ENCODE measurements at places on chromosomes 16 and 17.

DNA sequence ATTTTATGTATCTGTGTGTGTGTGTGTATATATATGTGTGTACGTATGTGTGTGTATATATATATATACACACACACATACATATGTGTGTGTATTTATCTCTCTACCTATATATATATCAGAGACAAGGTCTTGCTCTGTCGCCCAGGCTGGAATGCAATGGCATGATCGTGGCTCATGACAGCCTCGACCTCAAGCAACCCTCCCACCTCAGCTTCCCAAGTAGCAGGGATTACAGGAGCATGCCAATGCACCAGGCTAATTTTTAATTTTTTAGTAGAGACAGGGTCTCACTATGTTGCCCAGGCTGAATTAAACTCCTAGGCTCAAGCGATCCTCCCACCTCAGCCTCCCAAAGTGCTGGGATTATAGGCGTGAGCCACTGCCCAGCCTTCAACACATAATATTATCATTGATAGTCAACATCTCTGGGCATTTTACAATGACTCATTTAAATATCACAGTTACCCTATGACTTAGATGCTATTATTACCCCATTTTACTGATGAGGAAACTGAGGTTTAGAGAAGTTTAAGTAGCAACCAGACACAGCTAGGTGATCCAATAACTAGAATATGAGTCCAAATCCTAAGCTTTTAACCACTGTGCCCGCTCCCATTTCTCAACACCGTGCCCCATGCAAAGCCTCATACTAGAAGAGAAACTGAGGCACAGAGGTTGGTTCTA is 24.3 kb downstream of the G6PC3 start:
- no peak for DNase-seq

DNA sequence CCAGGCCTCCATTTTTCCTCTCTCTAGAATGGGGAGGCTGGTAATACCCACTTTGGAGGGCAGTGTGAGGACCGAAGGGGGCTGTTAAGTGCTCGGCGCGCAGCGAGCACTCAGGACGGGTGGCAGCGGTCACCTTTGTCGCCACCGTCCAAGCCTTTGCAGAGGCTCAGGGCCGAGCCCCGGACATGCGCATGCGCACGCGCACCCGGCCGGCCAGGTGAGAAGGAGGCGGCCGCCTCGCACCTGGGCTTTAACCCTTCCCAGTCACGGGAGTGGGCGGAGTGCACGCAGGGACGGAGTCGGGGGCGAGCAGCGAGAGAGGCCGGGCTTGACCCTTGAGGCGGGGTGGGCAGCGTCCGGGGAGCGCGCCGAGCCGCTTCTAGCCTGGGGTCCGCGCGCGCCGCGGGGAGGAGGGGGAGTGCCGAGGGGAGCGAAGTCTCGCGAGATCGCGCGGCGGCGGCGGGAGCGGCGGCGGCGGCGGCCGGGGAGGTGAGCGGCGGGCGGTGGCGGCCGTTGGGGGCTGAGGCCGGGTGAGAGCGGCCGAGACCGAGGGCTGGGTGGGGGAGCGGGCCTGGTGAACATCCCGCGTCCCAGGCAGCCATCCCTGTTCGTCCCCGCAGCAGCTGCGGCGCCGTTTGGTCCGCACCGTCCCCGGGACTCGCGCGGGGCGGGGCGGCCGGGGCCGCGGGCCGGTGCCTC is at the start of gene MRTFB:
TSS of gene MRTFB (plus strand) at position 443 of the 699 bp plus-strand sequence. CDS start 69,288 bp downstream, outside the sequence.
- peak; percentile 60 for DNase-seq

- no peak for DNase-seq
These were observed 156.4 kb downstream of the CMIP start for GRCh38 chr16:81601008-81601428.

GRCh38 chr17:32588982-32589381 is 102.2 kb downstream of the CDK5R1 start:
- DNase-seq: no peak

GRCh38 chr17:6660101-6660500 is 8.5 kb downstream of the C17orf100 start:
- DNase-seq: no peak

DNA sequence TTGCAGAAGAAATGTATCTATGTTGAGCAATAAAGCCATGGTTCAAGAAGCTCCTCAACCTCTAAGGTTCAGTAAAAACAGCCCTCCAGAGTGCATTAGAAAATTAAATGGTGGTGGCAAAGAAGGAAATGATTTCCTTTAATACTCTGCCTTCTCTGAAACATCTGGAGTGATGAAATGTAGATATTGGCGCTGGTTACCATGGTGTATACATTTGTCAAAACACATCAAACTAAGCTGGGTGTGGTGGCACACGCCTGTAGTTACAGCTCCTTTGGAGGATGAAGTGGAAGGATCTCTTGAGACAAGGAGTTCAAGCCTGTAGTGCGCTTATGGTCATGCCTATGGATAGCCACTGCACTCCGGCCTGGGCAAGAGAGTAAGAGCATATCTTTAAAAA is 6.0 kb downstream of the CAPNS2 start:
- no peak for DNase-seq

GRCh38 chr16:83592778-83593177 is 215.0 kb upstream of the HSBP1 start:
- no peak for DNase-seq

- DNase-seq: no peak
These were observed 75.7 kb downstream of the SPAG9 start for GRCh38 chr17:51044976-51045375.

GRCh38 chr16:52408191-52408845 is 138.6 kb downstream of the TOX3 start:
- no peak for DNase-seq

All from right renal cortex interstitium (tissue), 3 donors.